ENCODE measurements at places on chromosomes 12 and 14.

DNA sequence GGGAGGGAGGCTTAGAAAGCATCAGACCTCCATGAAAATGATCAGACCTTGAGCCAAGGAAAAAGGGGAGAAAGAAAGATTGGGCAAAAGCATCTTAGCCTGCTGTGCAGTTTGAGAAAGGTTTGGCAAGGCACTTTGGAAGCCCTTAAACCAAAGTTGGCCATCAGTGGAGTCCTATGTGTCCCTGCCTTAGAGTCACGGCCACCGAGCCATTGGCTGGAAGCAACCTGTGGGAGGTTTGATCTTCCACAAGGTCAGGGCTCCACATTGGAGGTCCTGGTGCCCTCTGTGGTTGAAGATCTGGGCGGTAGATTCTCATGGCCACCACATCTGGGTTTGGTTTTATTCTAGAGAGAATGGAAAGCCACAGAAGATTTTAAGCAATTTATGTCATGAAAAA, 44.4 kb downstream of the SRRM4 start:
- DNase-seq, result no peak

DNA sequence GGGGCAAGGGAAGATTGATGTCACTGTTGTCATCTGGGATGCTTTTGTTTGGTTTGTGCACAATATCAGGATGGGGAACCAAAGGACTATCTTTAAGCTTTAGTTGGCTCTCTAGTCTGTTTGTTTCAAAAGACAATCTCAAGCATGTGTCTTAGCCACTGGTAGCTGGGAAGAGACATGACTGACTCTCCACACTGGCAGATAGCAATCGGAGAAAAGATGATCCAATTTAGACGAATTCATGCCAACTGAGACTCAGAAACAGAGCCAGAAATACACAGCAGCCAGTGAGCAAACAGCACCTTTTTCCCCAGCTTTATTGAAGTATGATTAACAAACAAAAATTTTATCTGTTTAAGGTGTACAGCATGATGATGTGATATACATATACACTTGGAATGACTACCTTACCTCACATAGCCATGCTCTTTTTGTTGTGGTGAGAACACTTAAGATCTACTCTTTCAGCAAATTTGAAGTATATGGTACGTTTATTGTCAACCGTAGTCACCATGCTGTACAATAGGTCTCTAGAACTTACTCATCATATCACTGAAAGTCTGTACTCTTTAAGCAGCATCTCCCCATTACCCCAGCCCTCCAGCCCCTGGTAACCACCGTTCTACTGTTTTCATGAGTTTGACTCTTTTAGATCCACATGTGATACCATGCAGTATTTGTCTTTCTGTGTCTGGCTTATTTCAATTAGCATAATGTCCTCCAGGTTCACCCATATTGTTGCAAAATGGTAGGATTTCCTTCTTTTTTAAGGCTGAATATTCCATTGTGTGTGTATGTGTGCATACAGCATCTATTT, 50.6 kb downstream of the DUSP16 start:
- no peak for DNase-seq

DNA sequence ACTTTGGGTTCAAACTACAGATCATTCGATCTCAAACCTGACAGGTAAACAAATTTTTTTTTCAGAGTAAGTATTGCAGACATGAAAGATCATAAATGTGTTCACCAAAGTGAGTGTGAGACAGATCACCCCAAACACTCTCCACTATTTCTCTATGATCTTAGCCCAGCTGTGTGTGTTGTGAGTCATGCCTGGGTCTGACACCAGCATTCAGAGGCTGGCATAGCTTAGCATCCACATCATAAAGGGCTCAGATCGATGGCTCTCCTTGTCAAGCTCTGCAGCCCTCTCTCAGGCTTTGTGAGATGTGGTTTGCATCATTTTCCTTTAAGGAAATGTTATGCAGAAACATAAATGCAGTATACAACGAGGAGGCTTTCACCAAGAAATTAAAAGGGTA, 164.9 kb downstream of the ETV6 start:
- DNase-seq, result no peak

- no peak for DNase-seq
These were observed 114.7 kb upstream of the AMN1 start for GRCh38 chr12:31843398-31844095.

GRCh38 chr12:6664902-6665301, 2.0 kb upstream of the ING4 start:
- no peak for DNase-seq

GRCh38 chr12:25692115-25693035, 139.3 kb upstream of the LMNTD1 start:
- no peak for DNase-seq

DNA sequence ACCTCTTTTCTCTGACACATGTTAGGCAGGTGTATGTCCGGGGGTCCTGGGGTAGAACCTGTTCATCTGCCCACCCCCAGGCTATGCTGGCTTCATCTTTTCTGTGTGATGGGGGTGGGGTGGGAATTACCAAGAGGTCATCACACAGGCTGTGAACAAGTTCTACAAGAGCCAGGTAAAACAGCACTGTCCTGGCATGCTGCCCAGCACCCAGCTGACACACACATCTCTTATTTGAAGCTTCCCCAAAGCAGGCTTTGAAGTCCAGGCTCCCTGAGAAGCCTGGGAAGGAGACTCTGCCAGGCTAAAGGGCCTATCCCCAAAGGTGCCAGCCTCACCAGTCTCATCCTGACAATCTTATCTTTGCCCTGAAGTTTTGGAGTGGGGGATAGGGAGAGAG, 141.1 kb downstream of the ALG10 start:
- DNase-seq, result no peak

- DNase-seq, result peak; percentile 91
These were observed 23.5 kb upstream of the INF2 start for GRCh38 chr14:104665657-104666522.

DNA sequence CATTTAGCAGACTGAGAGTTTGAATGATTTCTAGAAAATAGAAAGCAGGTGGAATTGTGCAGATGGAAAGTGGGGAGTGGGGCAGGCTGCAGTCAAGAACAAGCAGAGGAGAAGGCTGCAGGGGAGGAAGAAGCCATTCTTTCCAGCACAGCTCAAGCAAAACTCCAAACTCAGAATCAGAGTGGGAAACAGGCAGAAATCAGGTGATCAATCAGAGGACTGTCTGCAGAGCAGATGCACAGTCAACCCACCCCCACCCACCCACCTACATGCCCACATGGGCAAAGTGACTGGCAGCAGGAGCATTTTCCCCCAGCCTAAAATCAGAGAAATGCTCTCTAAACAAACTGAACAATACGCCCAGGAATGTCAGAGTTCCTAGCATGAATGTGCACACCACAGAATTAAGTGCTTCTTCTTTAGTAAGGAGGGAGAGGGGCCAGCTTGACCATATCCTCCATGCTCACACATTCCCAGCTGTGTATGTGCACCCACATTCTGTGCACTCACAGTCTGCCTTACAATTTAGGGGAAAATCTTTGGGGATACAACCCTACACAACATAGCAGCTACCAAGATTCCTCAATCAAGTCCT, 194.1 kb upstream of the PLEKHA5 start:
- no peak for DNase-seq

DNA sequence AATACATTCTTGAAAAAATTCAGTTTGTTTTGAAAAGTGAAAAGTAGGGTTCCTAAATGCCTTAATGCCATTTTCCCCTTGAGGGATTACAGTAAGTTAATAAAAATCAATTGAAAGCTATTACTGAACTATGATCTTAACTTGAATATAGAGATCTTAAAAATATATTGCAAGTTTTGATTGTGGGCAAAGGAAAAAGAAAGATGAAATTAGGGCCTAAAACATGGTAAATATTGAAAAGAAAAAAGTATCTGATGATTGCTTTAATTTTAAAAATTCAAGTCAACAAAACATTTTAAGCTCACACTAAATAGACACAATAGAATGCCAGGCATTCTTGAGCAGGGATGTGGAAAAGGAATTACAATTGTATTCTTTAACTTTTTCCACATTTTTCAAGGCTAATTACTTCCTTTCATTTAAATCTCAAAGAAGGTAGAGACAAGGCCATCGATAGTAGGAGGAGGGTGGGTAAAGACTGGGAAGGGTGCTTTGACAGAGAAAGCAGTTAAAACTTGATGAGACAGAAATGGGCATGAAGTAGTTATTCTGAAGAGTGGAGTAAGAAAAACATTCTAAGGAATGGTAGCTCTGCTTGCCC, 294.4 kb downstream of the NELL2 start:
- DNase-seq, result no peak

GRCh38 chr14:65019944-65020566, 33.4 kb downstream of the FNTB start:
- peak; percentile 53 for DNase-seq

DNA sequence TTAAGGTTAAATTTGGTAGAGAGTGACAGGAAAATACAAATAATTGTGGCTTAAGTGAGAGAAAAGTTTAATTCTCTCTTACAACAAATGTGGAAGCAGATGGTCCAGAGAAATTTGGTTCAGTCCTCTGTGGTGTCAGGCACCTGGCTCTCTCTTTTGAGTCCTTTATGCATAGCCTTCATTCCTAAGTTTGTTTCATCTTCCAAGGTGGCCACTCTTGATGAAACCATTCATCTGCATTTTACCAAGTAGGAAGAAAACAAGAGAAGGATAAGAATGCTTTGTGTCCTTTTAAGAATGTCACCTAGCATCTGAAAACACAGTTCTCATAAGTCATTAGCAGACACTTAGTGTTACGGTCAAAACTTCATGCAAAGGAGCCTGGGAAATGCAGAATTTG, 442.5 kb downstream of the CCER1 start:
- DNase-seq, result no peak

DNA sequence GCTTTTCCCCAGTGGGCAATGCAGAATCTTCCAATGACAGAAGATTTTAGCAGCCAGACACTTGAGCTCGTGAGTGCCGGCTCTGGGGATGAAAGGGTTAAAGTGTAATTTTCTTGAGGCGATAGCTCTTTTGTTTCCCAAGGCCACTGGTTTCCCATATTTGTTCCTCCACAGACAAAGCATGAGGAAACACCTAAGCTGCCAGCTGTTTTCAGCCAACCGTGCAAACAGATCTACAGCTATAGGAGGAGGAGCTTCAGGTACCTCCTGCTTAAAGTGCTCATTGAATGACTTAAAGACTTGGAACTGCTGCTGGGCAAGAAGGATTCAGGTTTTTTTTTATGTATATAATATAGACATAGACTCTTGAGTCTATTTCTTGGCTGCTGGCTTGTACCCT, 1311.5 kb downstream of the TMEM121 start:
- DNase-seq, result no peak

DNA sequence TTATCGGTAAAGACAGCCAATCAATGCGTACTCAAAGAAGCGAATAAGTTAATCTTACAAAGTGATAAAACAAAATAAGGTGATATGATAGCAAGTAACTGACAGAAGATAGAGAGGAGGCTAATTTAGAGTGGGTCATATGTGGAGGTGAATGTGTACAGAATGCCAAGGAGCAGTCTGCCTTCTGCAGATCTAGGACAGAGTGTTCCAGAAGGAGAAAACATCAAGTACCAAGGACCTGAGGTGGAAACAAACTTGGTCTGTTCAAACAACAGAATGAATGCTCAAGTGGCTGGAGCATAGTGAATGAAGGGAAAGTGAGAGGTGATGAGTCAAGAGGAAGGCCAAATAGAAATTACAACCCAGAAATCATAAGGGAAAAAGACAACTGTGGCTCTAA, 170.3 kb upstream of the BMP4 start:
- no peak for DNase-seq

DNA sequence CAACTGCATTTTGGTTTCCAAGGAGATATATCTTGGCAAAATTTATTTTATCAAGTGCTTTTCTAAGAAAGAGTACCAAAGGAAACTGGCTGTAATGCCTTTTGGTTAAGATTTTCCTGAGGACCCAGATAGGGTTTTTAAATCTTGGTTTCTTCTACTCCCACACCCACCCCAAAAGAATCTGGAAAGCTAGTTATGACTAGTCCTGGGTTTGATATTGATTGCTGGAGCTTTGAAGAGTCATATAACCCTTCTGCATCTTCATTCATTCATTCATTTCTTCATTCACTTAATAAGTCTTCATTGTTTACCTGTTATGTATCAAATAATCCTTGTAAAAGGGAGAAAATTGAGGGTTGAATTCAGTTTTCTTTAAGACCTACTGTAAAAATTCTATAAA, 425.2 kb downstream of the PCNX1 start:
- DNase-seq, result no peak

GRCh38 chr14:79510659-79511058, 700.6 kb downstream of the DIO2 start:
- DNase-seq, result no peak

- no peak for DNase-seq
These were observed 33.8 kb downstream of the WBP11 start for GRCh38 chr12:14769466-14769968.

DNA sequence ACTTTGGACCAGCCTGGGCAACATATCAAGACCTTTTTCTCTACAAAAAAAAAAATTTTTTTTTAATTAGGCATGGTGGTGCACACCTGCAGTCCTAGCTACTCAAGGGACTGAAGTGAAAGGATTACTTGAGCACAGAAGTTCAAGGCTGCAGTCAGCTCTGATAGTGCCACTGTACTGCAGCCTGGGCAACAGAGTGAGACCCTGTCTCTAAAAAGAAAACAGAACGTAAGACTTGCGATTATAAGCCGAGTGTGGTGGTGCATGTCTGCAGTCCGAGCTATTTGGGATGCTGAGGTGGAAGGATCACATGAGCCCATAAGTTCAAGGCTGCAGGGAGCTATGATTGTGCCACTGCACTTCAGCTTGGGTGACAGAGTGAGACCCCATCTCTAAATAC, 76.0 kb downstream of the DENND5B start:
- no peak for DNase-seq

DNA sequence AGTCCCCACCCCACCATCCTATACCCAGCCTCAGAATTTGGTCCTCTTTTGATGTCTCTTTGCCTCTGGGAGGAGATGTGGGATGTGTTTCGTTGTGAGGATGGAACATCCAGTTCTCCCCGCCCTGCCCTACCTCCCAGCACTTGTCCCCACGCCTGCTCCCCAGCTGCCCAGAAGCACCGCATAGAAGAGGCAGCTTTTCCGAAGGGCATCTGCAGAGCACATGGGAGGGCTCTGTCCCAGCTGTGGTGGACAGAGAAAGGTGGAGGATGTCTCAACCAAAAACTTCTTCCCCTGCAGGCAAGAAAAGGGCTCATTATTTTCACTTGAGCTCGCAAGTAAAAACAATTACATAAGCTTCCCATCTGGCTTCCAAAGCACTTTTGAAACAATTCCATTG, 302.6 kb downstream of the PCNX1 start:
- no peak for DNase-seq

DNA sequence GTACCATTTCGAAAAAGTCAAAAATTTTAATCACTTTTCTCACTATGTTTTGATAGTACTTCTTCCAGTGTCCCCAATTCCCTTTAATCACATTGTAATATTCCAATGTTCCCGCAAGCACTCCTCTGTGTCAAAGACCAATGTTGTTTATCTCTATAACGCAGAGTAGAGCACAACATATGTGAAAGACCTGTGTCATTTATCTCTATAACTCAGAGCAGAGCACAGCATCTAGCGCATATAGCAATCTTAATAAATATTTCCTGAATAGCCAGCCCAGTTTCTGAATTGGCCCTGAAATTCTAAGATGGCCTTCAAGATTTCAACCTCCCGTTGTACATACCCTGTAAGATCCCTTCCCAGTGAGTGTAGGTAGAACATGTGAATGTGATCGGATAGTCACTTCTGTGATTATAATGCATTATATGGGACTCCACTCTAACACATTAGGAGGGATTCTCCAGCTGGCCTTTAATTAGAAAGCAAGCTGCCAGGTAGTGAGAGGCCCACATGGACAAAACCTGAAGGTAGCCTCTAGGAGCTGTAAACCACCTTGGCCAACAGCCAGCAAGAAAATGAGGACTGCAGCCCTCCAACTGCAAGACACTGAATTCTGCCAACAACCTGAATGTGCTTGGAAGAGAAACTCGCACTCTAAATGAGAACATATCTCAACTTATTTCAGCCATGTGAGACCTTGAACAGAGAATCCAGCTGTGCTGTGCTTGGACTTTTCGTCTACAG, 238.8 kb upstream of the SYT10 start:
- no peak for DNase-seq

Data from HCT116 (cell line).